ENCODE measurements at places on chromosomes 12 and 14. TPM values are rescaled to one million over a fixed set of nuclear protein-coding genes. Genes with fewer than 3 reads are reported as not detected.

DNA sequence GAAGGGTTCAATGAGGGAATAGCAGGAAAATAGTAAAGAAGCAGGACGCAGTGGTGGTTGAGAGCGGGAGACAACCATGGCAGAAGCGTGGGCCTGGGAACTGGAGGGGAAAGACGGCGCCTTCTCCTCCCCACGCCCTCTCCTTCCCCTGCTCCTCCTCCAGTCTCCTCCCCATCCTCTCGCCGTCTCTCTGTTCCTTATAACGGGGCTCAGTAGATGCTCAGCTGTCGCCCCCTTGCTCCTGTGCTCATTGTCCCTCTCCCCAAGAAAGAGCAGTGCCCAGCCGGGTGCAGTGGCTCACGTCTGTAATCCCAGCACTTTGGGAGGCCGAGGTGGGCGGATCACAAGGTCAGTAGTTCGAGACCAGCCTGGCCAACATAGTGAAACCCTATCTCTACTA, 142.0 kb downstream of the BCL11B start:
- no peaks in the 10 kb centered on the region for H3K36me3 ChIP-seq
- no peaks in the 10 kb centered on the region for H3K4me1 ChIP-seq
- no peak for DNase-seq
- H3K4me3 ChIP-seq, result no peak overlapping the region

DNA sequence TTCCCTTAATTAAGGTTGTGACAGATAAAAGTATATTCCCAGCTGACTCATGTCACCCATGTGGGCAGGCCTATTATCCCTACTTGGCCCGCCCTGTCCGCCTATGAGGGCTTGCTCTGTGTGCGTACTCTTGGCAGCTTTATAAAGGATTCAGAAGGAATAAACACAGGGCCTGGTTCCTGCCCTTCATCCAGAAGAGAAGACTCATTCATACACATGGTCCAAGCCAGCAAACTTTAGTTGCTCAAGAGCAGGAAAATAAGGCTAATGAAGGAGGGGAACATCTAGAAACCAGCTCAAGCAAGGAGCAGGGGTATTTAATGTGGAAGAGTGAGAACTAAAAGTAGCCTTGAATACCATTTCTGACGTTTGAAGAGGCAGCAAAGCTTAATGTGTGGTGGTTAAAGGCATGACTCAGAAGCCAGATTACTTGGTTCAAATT, 141.9 kb downstream of the CRADD start:
- DNase-seq, result peak; percentile 73
- H3K27ac ChIP-seq, result peak overlapping the region; percentile 67
- H3K36me3 ChIP-seq, result no peaks in the 10 kb centered on the region

DNA sequence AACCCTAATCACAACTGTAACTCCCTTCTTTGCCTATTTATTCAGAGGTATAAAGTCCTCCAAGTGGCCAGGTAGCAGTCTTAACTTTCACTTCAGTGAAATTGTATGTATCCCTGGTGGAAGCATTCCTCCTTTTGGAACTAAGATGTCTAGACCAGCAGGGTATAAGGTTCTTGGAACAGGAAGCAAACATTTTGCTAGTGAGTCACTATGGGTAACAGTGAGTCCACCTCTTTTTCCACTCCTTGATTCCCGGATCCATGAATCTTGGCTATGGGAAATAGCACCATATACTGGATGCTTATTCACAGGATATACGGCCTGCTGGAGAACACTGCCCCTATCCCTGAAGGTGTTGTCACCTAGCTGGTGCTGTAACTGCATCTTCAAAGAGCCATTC, 80.2 kb downstream of the KCNA5 start:
- H3K4me1 ChIP-seq, result no peaks in the 10 kb centered on the region
- no peak overlapping the region for H3K27ac ChIP-seq
- H3K4me3 ChIP-seq, result no peak overlapping the region
- H3K27me3 ChIP-seq, result no peaks in the 10 kb centered on the region

Gene ST8SIA1
- 18.8 TPM for total RNA-seq

DNA sequence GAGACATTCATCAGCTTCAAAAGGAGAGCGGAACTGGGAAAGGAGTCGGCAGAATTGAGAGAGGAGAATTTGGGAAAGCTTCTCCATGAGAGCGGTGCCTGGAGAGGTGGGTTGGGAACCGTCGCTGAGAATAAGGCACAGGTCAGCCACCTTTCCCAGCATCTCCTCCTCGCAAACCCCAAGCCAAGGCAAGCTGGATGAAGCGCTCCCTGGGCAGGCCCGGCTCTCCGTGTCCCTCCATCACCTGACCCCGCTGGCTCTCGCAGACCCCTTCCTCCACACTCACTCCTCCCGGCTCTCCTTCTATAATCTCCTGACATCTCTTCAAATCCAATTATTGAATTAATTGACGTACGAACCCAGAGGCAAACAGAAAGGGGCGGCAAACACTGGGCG, 18.9 kb upstream of the ATP5MC2 start:
- no peaks in the 10 kb centered on the region for H3K36me3 ChIP-seq
- H3K4me3 ChIP-seq, result no peak overlapping the region
- H3K4me1 ChIP-seq, result no peaks in the 10 kb centered on the region
- no peak for DNase-seq

Gene P3H3
- 28.8 TPM for total RNA-seq

DNA sequence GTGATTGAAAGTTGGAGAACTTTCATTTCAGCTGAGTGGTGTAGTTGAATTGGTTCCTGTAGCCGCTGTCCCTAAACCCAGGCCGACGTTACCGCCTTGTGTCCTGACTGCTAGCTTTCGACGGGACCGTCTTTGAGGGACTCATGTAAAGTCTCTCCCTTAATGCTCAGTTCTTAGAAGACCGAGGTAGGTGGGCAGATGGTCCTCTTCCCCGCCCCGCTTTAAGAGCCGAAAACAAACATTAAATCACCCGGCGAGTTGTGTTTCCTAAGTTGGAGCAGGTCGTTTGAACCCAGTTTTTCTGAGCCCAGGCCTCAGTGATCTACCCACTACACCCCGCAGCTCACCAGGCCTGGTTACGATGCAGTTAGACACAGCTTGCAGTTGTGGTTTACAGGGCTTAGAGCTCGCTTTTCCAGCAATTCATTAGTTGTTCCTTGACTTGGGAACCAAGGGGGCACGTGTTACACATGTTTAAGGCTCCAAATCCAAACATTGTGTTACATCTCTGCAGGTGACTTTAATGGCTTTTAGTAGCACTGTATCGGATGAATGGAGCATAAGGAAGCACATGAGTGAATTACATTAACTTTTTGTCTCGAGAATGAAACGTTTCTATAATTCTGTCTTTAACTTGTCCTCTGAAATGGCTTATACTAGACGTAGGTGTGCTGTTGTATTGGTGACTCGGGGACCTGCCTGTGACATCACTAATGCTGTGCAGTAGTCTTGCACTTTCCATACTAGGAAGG, 790 bp downstream of the NEDD1 start:
- H3K36me3 ChIP-seq, result no peaks in the 10 kb centered on the region
- no peaks in the 10 kb centered on the region for H3K27me3 ChIP-seq
- peak overlapping the region; percentile 92 for H3K27ac ChIP-seq
- peaks cover 3% of the 10 kb centered on the region for H3K4me1 ChIP-seq
- peak; percentile 15 for DNase-seq
- H3K4me3 ChIP-seq, result peak overlapping the region; percentile 94

Gene TAS2R7
- not detected for total RNA-seq

GRCh38 chr12:388541-389141, 479 bp downstream of the KDM5A start:
- no peak for DNase-seq
- H3K4me3 ChIP-seq, result peak overlapping the region; percentile 79
- peaks cover 6% of the 10 kb centered on the region for H3K36me3 ChIP-seq

- H3K36me3 ChIP-seq, result no peaks in the 10 kb centered on the region
- no peak overlapping the region for H3K4me3 ChIP-seq
- no peak for DNase-seq
- no peaks in the 10 kb centered on the region for H3K27me3 ChIP-seq
- no peak overlapping the region for H3K27ac ChIP-seq
Measured at GRCh38 chr12:30417697-30418231, 277.9 kb downstream of the IPO8 start.

Gene HCAR2
- total RNA-seq, result 2.7 TPM

DNA sequence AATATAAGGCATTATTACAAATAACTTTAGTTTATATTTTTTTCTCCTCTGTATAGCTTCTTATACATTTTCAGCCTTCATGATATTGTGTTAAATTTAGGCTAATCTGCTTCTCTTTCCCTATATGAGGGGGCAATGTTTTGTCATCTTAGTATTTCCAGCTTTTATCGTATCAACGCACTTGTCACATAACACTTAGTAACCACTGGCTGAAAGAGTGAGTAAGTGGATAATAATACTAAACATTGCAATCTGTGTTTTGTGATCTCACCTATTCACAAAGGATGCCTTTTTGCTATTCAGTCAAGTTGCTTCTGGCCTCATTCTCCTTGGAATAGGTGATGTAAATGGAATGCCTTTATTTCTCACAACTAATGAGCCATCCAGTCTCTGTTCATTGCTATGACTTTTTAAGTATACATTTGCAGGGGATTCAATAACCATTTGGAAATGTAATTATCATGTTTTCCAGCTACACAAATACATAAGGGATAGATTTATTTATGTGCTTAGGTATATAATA, 260.9 kb downstream of the BMP4 start:
- no peak for DNase-seq
- no peaks in the 10 kb centered on the region for H3K27me3 ChIP-seq
- H3K4me3 ChIP-seq, result no peak overlapping the region
- H3K36me3 ChIP-seq, result no peaks in the 10 kb centered on the region
- H3K4me1 ChIP-seq, result no peaks in the 10 kb centered on the region

- H3K4me1 ChIP-seq, result no peaks in the 10 kb centered on the region
- H3K36me3 ChIP-seq, result no peaks in the 10 kb centered on the region
- no peak overlapping the region for H3K4me3 ChIP-seq
- H3K27me3 ChIP-seq, result no peaks in the 10 kb centered on the region
Measured at GRCh38 chr14:106318700-106319099, 792.3 kb downstream of the TMEM121 start.

DNA sequence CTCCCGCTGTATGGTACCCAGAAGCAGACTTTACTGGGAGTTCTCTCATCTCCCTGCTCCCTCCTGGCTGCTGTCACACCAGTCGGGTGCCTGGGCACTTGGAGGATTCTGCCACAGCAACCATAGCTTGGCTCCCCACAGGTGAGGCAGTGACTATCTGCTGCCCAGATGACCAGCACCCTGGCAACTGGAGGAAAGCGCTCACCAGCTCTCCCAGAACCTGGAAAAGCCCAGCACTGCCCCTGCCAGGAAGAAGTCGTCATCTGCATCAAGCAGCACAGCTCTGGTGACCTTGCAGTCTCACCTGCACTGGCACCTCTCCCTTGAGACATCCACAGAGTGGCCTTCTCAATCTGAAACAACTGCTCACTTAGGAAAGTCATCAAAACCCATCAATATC, 31.9 kb upstream of the TC2N start:
- DNase-seq, result no peak
- H3K4me1 ChIP-seq, result no peaks in the 10 kb centered on the region
- H3K27me3 ChIP-seq, result no peaks in the 10 kb centered on the region
- peak overlapping the region; percentile 17 for H3K27ac ChIP-seq

GRCh38 chr12:111102102-111102739, 181.8 kb upstream of the MYL2 start:
- peak overlapping the region; percentile 46 for H3K27ac ChIP-seq
- peak; percentile 92 for DNase-seq
- H3K36me3 ChIP-seq, result no peaks in the 10 kb centered on the region

Gene MAGOHB
- 24.8 TPM for total RNA-seq

DNA sequence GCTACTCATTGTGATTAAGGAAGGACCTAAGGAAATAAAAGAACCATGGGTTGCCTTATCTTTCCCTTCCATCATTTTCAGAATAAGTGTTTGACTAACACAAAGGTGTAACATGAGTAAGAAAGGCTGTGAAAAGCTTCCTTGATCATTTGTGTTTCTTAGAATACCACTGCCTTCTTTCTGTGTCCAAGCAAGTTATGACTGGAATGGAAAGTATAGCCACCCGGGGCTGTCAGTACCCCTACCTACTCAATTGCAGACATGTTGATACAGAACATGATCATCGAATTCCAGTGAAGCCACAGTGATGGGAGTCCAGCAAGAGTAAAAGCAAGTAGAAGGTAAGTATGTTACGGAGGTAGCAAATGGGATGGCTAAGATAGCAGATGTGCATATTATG, 209.8 kb downstream of the PELI2 start:
- no peak overlapping the region for H3K4me3 ChIP-seq
- H3K27me3 ChIP-seq, result no peaks in the 10 kb centered on the region
- no peaks in the 10 kb centered on the region for H3K36me3 ChIP-seq
- H3K27ac ChIP-seq, result no peak overlapping the region
- DNase-seq, result no peak
- H3K4me1 ChIP-seq, result no peaks in the 10 kb centered on the region

Gene GALNT6
- total RNA-seq, result 4.6 TPM

- no peak for DNase-seq
- no peak overlapping the region for H3K4me3 ChIP-seq
- no peak overlapping the region for H3K27ac ChIP-seq
- H3K27me3 ChIP-seq, result no peaks in the 10 kb centered on the region
- H3K4me1 ChIP-seq, result no peaks in the 10 kb centered on the region
- no peaks in the 10 kb centered on the region for H3K36me3 ChIP-seq
Measured at GRCh38 chr12:116867523-116867922, 13.7 kb downstream of the HRK start.

Gene FAM90A1
- total RNA-seq, result 0.68 TPM

DNA sequence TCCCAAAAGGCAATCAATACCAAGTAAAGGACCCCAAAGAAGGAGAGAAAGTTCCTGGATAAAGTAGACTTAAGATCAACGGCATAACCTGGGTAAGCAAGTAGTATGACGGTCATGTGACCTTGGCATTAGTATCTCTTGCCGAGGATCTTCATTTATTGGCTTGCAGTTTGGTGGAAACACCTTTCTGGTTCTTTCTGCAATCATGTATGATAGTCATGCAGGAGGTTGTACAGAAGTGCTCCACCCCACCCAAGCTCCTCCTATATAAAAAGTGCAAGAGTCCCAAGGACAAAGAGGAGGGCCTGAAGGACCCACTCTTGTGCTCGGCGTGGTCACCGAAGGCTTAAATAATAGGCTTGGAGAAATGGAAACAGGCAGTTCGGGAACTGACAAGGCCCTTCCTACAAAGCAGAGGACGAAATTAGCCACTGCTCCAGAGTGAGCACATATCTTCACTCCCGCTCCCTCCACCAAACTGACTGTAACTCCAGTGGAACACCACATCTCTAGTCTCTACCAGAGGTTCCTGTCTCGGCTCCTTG, 750 bp downstream of the CS start:
- peaks cover 15% of the 10 kb centered on the region for H3K4me1 ChIP-seq
- H3K36me3 ChIP-seq, result no peaks in the 10 kb centered on the region
- peak overlapping the region; percentile 86 for H3K4me3 ChIP-seq
- peak overlapping the region; percentile 95 for H3K27ac ChIP-seq

Gene PTCSC3
- not detected for total RNA-seq

Gene SAMD15
- 2.9 TPM for total RNA-seq

Gene GSC
- total RNA-seq, result 3.6 TPM

- H3K36me3 ChIP-seq, result no peaks in the 10 kb centered on the region
- H3K4me3 ChIP-seq, result no peak overlapping the region
- H3K27ac ChIP-seq, result no peak overlapping the region
- no peak for DNase-seq
- H3K4me1 ChIP-seq, result no peaks in the 10 kb centered on the region
- H3K27me3 ChIP-seq, result no peaks in the 10 kb centered on the region
Measured at GRCh38 chr12:27344246-27344645, 11.6 kb downstream of the BMAL2 start.

- no peaks in the 10 kb centered on the region for H3K4me1 ChIP-seq
- no peak overlapping the region for H3K27ac ChIP-seq
- no peak overlapping the region for H3K4me3 ChIP-seq
- H3K27me3 ChIP-seq, result peaks cover 11% of the 10 kb centered on the region
- DNase-seq, result no peak
Measured at GRCh38 chr12:51871918-51872688, 15.8 kb upstream of the ANKRD33 start.

Measured in prostate gland (tissue), 2 donors.